Right forelimb (tissue), 1 donor: ENCODE measurements at places on chromosomes 4 and X.
A peak's percentile ranks its signal among the peaks of the same experiment; 100 is the strongest.

DNA sequence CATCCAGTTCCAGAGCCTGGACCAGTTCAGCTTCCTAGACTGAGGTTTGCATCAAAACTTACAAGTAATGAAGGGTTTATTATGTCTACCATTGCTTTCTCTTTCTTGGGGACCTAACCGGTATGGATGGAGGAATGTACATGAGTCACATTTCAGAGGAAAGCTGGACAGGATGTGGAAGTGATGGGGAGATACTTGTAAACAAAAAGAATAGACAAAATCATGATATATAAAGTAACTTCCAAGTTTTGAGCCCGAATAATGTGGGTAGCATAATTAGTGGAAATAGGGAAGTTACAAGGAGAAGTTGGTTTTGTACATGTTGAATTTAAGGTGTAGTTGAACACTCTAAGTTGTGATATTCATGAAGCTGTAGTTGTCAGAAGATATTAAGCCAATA is 15.0 kb downstream of the FNIP2 start:
- DNase-seq = no peak

DNA sequence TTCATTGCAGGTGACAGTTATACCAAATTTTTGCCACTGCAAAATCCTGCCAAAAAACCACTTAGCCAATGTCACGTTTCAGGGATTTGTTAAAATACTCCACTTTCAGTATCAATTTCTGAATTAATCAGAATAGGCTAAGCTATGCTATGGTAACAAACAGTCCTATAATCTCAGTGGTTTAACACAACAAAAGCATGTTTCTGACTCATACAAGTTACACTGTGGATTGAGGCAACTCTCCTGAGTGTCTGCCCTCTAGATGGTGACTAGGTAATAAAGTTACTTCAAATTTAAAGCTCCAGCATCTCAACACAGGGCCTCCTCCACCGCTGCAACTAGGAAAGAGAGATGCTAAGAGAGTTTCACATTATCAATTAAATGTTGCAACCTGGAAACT is 23.0 kb upstream of the RADX start:
- no peak for DNase-seq

- DNase-seq = no peak
Observed at GRCh38 chr4:123939621-123940020, 543.0 kb downstream of the SPRY1 start.

DNA sequence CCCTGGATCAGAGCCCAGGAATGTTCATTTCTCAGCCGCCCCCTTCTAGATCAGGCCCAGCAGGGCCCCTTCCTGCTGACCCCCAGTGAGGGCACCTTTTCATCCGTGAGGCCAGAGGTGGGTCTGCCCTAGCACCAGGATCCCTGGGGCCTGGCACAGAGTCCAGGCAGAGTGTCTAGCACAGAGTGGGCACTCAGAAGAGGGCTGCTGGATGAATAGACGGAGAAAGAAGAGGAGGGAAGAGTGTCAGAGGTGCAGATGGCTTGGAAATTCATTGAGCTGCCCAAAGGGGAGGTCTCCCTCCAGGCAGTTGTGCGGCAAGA is 106.5 kb downstream of the CPZ start:
- DNase-seq = peak; percentile 32

DNA sequence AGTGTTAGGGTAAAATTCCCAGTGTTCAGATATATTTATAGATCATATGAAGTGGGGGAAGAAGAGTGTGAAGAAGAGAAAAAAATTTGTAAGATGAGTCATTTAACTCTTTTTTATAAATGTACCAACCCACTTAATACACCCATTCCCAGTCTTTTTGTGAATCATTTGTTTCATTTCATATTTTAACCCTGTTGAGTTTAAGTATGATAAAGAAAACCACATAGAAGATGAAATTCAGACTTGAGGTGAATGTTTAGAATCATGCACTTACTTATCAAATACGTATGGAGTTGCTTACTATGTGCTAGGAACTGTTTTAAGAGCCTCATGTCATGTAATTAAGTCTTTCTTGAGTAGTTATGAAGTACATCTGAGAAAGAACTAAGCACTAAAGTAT is 56.6 kb upstream of the DAPP1 start:
- no peak for DNase-seq

DNA sequence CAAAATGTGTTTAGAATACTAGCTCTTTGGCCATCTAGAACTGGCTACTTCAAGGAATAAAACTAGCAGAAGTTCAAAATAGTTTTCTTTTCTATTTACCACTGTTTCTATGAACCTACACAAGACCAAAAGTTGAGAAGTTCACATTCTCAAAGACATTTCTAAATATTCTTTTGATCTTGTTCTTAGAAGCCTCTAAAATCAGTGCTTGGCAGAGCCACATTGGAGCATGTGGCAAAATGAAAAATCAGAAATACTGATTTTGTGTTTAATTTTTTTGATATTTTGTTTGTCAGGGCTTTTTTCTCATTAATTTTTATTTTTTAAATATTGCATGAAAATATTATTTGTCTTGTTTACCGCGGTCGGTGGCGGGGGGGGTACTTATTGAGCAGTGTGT is 853.8 kb upstream of the INTU start:
- no peak for DNase-seq

DNA sequence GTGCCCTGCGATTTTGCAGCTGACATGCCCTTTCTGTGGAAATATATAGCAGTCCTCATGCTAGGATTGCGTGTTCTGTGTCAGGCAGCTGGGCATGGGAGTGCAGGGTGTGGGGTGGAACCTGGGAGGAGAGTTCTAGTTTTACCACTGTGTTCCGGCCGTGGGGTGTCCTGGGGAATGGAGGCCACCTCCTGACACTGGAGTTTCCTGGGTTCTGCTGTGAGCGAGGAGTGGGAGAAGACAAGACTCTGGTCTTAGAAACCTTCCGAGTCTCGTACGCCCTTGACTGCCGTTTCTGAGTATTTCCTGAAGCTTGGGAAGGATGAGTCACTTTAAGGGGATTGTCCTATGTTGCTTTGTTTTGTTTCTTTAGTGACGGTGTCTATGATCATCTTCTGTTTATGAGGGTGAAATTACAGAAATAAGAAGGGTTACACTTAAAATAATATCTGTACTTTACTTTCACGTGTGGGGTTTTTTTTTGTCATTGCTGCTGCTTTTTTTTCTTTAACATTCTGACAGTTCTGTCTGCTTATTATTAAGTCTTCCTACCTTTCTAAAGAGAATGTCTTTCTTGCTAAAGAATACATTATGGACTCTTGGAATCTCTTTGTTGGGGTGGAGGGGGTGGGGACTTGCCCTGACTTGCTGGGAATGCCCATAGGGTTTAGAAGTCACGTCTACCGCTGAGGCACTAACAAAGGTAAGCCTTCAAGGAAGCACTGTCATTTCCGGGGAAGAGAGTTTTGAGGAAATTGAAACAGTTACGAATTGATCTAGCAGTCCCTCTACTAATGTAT is 19.1 kb downstream of the CD99 start:
- DNase-seq = peak; percentile 42
